ENCODE measurements at places on chromosomes 7 and 10.

DNA sequence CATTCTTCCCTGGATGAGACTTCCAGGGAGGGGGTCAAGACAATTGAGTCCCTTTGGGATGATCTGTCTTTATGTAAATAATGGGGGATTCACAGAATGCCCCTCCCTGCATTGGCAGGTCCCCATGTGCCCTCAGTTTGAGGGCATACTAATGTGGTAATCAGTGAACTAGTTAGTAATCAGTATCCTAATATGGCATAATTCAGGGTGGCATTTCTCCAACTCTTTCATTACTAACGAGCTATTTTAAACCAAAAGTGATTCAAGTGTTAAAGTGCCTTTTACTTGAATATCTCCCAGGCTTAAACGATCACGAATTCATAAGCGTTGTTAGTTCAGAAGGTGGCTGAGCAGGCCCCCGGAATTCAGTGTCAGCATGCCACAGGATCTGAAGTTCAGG lies 1.6 kb upstream of the DNAJB6 start:
- DNase-seq: no peak

DNA sequence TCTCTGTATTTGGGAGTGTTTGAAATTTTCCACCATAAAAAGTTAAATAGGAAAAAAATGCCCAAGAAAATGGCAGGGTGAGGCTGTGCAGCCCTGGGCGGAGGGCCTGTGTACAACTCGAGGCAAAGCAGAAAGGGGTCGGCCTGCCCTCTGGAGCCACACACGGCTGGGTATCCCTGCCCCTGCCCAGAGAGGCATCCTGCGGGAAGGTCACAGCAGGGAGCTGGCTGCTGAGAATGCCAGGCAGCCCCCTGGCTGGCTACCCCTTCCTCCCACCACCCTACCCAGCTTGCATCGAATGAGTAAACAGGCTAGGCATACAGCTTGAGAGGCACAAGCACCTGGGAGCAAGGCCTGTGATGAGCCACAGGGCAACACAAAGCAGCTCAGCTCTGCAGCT lies 46.1 kb downstream of the CAMK2B start:
- no peak for DNase-seq

DNA sequence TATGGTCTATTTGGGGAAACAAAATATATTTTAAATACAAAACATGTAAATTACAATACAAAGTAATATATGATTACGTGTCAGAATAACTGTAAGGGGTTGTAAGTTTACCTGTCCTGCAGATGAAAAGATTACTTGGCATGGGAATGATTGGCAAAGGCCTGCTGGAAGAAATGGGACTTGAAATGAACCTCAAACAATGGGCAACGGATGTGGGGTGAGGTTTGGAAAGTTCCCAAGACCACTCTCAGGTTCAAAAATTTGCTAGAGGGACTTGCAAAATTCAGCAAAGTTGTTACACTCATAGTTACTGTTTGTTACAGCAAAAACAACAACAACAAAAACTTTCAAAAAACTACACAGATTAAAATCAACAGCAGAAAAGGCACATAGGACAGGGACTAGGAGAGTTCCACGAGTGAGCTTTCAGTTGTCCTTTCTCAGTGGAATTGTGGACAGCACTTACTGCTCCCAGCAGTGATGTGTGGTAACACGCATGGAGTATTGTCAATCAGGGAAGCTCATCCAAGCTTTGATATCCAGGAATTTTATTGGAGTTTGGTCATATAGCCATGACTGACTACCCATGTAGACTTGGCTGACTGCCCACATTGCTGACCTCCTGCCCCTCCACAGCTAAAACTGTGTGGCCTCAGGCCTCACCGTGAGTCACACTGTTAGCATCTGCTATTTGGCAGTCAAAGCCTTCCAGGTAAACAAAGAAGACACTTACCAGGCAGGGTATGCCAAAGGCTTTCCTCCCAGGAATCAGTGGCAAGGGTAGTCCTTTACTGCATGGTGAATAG lies 43.8 kb downstream of the EXOC6 start:
- no peak for DNase-seq

- no peak for DNase-seq
Observed at GRCh38 chr10:16756561-16757221, 60.5 kb downstream of the RSU1 start.

- no peak for DNase-seq
Observed at GRCh38 chr10:3169673-3170072, 2.9 kb downstream of the PITRM1 start.

- DNase-seq: no peak
Observed at GRCh38 chr10:1573334-1573969, 163.9 kb downstream of the ADARB2 start.

- no peak for DNase-seq
Observed at GRCh38 chr10:127977357-127978009, 70.6 kb downstream of the PTPRE start.

All from KBM-7 (cell line).